ENCODE measurements at places on chromosomes 2 and 18.

- no peak for DNase-seq
These were observed 338.0 kb downstream of the TNS1 start for GRCh38 chr2:217664761-217665160.

- DNase-seq = no peak
These were observed 45.2 kb downstream of the DOK1 start for GRCh38 chr2:74599676-74600075.

DNA sequence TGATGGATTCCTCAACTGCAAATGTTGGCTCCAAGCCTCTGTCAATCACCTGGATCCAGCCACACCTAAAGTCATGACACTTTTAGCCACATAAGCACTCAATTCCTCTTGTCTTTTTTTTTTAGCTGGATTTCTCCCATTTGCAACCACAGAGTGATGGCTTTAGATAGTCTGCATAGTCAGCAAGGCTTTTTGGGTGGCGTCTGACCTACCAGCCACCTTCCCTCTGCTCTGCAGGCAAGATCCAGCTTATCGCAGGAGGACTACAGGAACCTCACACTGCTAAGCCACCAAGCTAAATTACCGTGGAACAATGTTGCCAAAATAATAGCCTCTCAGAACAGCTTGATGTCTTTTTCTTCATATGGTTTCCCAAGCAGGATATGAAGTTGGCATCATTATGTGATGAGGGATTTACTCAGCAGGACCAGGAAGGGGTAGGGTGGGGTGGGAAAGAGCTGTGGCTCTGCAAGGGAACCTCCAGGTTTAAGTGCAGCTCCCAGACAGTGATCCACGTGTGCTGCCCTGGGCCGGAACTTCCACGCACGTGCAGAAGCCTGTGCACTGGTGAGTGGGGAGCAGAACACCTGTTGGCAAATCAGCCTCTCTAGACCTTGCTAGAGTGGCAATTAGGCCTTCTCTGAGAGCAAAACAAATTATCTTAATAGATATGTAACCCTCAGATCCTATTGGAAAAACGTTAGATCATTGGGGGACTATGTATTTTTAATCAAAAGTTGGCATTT is 170.6 kb upstream of the NCK2 start:
- DNase-seq = no peak

DNA sequence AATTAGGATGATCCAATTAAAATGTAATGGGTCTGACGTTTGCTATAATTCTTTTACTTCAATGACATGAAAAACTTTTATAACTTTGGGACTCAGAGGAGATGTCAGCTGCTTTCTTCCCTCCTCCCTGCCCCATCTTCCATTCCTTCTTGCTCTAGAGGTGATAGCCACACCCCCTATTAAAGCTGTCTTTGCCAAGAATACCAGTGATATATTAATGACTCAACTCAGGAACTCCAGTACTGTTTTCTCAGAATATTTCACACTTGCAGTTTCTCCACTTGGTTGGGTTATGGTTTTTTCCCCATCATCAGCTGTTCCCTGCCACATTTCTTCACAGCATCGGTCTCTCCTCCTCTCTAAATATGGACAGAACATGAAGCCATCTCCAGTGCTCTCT is 184.0 kb downstream of the KCNE4 start:
- no peak for DNase-seq

- no peak for DNase-seq
These were observed 17.9 kb downstream of the CAPN10 start for GRCh38 chr2:240604291-240604938.

DNA sequence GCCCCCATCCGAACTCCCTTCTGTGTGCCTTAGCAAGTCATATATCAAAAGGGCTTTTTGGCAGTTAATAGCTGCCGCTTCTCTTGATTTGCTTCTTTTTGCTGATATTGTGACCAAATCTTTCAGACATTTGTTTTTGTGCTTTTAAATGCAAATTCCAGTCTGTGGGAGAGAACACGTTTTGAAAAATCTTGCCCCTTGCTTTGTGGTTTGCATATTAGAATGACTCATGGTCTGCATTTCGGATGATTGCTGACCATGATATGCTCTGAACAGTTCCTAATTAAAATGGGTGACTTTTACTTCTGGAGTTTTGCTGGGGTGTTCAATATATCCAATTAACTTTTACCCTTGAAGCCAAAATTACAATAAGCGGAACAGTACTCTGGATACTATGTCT is 58.2 kb upstream of the ST6GAL2 start:
- DNase-seq = no peak

GRCh38 chr2:75808793-75809535 is 98.2 kb upstream of the GCFC2 start:
- no peak for DNase-seq

Data from activated CD4-positive, alpha-beta T cell treated with anti-CD3 and anti-CD28 coated beads, Interleukin-2, amount 10 ng/mL, durations not matched to agents 7 days and 5 days (primary cell).